GM12892 (cell line): ENCODE measurements at places on chromosomes 2 and 18.

DNA sequence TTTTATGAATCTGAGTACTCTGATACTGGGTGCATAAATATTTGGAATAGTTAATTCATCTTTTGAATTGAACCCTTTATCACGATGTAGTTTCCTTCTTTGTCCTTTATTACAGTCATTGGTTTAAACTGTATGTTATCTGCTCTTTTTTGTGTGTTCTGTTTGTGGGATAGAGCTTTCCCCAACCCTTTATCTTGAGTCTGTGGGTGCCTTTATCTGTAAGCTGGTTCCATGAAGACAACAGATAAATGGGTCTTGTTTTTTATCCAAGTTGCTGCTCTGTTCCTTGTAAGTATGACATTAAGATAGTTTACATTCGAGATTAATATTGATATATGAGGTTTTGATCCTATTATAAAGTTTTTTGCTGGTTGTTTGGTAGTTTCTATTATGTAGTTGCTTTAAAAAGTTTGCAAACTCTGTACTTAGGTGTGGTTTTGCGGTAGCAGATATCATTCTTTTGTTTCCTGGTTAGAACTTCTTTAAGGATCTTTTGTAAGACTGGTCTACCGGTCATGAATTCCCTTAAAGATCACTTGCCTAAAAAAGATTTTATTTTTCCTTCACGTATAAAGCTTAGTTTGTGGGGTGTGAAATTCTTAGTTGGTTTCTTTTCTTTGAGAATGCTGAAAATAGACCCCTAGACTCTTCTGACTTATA is 1451.3 kb upstream of the SLC39A10 start:
- DNase-seq = no peak

- no peak for DNase-seq
Measured at GRCh38 chr2:113240915-113241911, 37.5 kb downstream of the PAX8 start.

- no peak for DNase-seq
Measured at GRCh38 chr2:171626949-171627348, 60.3 kb upstream of the DYNC1I2 start.

DNA sequence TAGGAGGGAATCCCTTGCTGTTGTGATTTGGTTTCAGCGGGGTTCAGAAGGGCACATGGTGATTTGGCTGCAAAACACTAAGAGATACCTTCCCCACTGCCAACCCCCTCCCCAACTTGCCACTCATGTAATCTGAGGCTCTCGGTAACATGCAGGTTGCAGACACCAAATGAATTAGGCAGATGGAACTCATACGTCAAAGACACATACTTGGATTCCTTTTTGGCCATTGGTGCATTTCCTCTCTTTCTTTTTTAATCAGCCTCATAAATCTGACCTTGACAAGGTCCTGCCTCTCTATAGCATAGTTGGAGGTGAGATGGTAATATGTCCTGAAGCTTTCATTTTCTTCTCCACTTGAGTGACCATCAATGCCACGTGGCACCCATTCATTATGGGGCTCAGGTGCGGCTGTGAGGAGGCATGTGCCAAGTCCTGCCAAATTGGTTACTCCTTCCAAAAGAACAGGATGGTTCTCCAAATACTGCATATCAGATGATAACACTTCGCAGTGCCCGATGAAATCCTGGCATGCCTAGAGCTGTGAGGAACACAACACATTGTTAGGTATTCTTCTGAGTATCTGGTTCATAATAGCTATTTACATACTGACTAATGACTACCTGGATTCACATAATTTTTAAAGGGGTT is 8.3 kb upstream of the TMEM178A start:
- no peak for DNase-seq

DNA sequence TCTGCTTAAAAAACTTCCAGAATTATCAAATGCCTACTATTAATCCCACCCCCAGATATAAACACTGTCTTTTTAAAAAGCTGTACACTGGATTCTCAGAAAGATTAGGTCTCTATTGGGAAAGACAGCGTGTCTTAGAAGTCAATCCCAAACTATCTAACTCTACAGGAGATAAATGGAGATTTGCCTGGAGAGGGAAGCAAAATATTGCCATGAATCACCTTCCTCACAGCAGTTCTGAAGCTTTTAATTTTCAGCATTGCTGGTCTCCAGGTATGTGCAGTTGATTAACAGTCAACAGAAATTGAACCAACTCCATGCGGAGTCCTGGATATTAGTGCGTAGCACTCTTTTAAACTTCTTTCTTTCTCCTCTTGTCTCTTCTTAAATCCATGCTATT is 122.2 kb downstream of the DSC3 start:
- DNase-seq = no peak

DNA sequence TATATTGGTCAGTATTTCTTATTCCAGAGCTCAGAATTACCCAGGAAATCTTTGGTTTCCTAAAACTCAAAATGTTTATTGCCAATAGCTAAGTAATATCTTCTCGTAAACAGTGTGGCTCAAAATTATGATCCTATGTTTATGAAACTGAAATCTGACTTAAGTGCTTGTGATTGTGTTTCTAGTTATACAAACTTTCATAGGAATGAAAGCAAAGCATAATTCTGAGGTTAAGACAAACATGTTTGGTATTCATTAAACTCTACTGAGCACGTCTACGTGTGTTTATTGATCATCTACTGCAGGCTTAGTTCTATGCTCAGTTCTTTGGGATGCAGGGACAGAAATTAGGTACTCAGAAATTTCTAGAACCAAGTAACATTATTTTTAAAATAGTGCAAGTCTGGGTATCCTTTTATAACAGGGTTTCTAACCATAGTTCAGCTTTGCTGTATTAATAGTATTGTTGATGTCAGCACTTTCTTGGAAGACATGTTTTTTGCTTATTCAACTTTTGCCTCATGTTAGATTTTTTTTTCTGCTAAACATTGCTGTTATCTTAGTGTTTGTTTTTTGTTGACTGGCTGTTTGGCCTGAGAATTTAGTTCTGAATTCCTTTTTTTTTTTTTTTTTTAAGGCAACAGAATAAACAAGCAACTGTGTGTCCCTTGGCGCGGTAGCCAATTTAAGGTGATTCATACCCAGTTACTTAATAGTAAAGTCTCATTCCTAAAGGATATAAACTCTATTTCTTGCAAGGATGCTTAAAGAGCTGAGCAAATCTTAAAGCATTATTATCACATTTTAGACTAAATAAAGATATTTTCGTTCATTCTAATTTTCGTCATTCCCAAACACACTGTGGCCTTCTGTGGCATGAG is 31.3 kb downstream of the PTPRM start:
- no peak for DNase-seq

DNA sequence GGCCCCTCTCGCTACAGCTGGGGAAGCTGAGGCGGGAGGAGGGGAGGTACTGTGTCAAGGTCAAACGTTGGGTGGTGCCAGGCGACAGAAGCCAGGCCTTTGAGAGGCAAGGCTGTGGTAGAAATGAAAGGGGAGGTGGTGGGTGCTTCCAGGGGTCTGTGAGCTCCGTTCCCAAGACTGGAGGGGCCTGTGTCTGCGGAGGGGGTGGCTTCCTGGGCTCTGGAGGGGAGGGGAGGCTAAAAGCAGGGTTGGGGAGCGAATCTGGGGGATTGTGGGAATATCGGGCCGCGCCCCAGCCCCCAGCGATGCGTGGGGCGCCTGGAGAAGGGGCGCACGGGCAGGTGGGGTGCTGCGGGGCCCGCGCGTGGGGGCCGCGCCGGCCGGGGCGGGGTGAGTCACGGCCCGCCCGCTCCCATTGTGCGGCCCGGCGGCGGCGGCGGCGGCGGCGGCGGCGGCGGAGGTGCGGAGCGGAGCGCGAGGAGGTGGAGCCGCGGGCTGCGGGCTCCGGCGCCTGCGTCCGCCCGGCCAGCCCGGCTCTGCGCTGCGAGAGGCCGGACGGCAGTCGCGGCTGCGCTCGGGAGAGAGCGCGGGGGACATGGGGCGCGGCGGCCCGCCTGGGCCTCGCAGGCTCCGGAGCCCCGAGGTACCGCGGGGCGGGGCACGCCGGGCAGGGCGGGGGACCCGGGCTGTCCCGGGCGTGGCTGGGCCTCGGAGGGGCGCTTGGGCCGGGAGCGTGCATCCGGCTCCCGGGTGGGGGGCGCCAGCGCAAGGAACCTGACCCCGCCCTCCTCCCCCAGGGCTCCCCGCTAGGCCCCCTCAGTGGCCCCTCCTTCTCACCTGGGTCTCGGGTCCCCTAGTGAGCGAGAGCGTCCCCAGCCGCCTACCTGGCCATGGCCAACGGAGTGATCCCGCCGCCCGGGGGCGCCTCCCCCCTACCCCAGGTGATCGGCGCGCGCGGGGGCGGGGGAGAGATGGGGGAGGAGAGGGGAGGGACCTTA is at the start of gene SLC4A3:
Gene SLC4A3 (plus strand): TSS at position 528 of the 998 bp plus-strand sequence. CDS start 363 bp downstream, at position 891.
- no peak for DNase-seq
